Stimulated activated CD8-positive, alpha-beta memory T cell treated with anti-CD3 and anti-CD28 coated beads, Interleukin-15, amount 100 ng/mL, for 1 hour (primary cell): ENCODE measurements at places on chromosomes 13 and 19.

DNA sequence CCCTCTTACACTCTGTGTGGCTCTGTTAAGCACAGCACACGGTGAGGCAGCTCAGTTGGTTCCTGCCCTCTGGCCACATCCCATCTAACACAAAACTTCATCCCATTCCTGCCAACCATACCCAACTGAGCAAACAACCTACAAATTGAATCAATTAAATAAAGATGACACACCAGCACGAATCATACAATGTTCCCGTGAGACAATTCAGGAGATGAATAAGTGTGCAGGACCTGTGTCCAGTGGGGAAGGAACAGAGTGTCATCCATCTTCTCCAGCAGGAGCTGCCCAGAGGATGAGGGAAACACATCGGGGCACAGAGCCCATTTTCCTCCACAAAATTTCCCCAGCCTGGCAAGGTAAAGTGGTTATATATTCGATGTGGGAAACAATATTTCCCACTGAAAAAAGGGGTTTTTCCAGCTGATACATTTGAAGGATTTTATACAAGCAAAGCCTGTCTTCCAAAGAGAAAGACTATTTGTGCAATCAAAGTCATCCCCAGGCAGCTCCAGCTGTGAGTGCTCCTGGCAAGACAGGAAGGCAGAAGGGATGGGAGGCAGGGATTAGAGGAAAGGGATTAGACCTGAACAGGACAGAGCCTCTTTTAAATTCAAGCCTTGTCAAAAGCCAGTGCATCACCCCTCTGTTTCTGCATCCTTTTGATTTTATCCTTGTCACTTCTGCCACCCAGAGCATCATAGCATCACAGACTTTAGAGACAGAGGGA lies 240.2 kb downstream of the LHFPL6 start:
- no peak for DNase-seq

DNA sequence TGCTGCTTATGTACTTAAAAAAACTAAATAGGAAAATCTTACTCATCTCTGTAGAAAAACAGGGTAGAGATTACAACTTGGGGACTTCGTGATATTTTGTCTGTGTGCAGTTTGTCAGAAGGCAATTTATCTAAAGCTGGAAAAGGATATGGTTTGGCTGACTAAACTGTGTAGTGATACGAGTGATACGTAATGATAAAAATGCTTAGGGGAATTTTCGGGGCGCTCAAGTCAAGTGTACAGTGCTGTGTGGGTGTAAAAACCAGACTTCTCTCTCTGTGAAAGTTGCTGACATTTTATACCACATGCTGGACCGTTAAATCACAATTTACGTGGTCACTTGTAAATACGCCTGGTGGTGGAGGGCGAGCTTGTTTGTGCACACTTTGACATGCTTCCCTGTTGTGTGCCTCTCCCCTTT lies 221.7 kb downstream of the KCNRG start:
- no peak for DNase-seq

DNA sequence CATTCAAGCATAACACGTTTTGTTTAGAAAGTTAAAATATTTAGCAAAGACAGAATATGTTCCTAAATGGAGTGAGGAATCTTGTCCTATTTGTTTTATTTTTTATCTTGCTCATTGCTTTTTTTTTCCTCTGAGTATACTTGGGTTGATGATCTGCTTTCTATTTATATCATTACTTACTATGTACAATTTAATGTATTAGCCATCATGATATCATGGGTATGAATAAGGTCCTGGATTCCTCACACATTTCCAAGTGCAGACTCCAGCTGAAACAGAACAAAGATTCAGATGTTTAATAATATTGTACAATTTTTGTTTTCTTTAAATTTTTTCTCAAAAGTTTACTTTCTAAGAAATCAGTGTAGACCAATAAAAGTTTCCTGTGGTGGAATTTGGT lies 388.2 kb downstream of the GPC6 start:
- no peak for DNase-seq

- peak; percentile 76 for DNase-seq
These were observed 606 bp downstream of the ERCC1 start for GRCh38 chr19:45423033-45423588.

GRCh38 chr13:112605531-112605990 lies 17.6 kb upstream of the TUBGCP3 start:
- no peak for DNase-seq

GRCh38 chr19:7494416-7495098 lies 5.7 kb upstream of the PEX11G start:
- no peak for DNase-seq

DNA sequence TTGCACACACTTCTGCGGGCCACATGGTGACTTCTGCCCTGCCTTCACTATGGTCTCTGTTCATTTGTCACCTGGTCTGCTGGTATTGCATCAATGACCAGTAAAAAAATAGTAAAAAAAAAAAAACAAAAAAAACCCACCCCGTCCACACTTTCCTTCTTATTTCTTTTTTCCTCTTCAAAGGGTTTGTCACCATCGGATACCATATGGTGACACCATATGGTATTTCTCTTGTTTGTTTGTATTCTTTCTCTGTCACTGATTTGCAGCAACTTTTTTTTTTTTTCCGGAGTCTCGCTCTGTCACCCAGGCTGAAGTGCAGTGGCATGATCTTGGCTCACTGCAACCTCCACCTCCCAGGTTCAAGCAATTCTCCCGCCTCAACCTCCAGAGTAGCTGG lies 26.2 kb upstream of the OR7C2 start:
- no peak for DNase-seq

- DNase-seq: no peak
These were observed 66.6 kb downstream of the LACC1 start for GRCh38 chr13:43946281-43946680.

DNA sequence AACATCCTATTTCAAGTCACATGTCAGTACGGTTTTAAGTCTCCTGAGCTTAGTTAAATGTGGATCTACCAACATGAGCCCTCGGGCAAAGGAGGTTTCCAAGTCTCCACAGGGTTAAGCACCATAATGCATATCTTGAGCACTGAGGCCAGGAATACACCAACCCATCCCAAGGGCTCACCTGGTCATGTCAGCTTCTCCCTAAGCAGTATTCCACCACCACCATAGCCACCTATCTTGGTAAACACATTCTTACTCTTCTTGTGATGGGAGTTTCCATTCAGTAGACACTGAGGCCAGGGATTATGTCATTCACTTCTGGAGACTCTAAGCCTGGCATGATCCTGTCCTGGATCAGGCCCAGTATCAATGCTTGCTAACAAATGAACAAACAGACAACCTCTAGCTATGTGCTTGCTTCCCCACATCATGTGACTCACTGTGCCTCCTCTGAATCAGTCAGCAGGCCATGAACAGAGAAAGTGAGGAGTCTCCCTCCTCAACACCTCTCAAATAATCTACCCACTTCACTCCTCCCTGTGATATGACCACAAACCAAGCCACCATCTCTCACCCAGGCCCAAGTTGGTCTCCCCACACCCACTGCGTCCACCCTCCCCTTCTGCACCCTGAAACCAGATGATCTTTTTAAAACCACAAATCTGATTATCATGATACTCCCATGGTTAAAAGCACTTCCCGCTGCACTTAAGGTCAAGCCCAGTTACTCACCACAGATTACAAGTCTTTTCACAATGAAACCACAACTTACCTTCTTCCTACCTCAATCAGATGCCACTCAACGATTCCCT lies 5.8 kb downstream of the PEG3 start:
- no peak for DNase-seq

DNA sequence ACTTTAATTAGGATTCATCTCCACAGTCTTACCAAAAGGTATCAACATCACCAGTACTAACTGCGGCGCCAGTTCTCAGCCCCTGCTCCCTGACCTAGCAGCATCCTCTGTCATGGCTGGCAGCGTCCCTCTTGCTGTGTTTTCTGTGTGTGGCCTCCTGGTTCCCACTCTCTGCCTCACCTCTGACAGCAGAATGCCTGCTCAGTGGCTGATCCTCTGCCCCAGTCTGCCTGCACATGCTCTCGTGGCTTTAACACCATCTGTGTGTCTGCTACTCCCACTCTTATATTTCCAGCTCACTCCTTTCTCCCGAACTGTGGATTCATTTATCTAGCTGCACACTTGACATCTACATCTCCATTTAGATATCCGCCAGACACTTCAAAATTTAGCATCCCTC lies 341.5 kb downstream of the MTUS2 start:
- DNase-seq: no peak

- no peak for DNase-seq
These were observed 16.9 kb upstream of the ZNF254 start for GRCh38 chr19:24069905-24070657.

DNA sequence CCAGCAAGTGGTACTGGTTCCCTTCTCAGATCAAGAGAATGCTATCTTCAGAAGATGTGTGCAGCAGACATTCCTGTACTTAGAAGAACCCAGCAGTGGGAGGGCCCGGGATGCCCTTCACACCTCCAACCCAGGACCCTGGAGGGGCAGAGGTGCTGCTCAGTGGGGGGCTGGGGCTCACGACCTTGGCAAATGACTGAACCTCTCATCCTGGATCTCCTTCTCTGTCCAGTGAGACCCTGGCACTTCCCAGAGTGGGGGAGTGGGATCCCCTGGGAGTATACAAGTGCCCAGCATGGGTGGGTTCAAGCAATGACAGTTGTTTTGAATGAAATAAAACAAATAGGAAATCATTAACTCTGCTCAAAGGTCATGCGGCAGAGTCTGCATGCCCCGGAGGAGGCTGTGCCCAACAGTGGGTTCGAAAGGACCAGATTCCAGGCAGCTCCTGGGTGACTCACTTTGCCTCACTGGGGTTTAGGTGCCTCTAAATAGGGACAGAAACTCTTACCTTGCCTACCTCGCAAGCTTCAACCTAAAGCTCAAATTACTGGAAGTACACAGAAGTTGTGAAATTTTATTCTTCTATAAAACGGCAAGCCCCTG lies 26.9 kb downstream of the GGACT start:
- no peak for DNase-seq

DNA sequence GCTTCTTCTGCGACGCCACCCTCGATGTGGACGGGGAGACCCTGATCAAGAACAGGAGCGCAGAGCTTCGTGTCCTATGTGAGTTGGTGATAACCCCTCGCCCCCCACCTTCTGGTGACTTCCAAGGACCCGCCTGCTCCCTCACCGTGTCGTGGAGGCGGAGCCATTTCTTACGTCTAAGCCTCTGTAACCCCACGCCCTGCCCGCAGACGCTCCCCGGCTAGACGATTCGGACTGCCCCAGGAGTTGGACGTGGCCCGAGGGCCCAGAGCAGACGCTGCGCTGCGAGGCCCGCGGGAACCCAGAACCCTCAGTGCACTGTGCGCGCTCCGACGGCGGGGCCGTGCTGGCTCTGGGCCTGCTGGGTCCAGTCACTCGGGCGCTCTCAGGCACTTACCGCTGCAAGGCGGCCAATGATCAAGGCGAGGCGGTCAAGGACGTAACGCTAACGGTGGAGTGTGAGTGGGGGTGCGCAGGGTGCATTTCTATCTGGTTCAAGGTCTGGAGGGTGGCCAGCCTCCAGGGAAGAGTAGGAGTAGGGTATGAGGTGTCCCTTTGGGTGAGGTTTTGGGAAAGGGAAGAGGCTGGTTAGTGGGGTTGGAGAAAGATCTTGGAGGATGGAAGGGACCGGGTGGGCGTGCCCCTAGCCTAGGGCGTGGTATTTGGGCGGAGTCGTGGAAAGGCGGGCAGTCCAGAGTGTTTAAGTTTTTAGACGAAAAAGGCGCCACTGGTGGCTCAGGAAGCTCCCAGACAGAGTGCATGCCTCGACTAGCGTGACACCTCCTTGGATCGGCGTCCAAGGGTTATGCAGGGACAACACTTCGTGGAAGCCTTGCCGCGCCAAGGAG lies 3.3 kb downstream of the ICAM5 start:
- DNase-seq: no peak

DNA sequence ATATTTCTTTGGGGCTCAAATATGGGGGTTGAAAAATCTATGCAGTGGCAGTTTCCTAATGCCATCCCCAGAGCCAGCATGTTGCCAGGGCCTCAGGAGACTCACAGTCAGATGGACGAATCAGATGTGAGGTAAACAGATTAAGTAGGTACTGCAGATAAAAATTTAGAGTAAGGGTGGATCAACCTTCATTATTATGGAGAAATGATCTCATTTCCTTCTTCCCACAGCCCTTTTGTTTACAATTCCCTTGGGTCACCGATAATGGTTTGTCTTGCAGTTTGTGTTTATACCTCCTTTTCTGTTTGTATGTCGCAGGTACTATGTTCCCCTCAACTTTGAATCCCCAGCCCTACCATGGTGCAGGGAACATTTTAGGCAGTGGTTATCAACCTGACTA lies 20.0 kb downstream of the DIAPH3 start:
- DNase-seq: no peak

DNA sequence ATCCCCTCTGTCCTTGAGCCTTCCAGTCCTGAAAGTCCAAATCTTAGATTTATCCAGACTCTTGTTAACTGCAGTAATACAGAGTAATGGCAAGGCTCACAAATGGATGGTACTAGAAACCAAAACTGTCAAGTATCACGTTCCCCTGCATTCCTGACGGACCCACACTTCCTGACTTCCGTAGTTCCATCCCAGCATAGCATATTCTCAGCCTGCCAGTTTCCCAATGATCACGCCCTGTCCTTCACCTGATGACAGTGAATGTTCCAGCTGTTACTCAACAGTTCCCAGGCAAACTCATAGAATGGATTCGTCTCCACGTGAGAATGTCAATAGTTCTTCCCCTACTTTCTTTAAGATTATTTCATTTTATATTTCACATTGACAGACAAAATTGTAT lies 33.6 kb downstream of the SLC7A1 start:
- DNase-seq: no peak

DNA sequence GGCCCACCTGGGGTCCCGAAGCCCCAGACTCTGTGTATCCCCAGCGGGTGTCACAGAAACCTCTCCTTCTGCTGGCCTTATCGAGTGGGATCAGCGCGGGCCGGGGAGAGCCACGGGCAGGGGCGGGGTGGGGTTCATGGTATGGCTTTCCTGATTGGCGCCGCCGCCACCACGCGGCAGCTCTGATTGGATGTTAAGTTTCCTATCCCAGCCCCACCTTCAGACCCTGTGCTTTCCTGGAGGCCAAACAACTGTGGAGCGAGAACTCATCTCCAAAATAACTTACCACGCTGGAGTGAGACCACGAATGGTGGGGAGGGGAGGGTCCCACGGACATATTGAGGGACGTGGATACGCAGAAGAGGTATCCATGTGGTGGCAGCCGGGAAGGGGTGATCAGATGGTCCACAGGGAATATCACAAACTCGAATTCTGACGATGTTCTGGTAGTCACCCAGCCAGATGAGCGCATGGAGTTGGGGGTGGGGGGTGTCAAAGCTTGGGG lies 1.0 kb upstream of the ICAM5 start:
- no peak for DNase-seq

DNA sequence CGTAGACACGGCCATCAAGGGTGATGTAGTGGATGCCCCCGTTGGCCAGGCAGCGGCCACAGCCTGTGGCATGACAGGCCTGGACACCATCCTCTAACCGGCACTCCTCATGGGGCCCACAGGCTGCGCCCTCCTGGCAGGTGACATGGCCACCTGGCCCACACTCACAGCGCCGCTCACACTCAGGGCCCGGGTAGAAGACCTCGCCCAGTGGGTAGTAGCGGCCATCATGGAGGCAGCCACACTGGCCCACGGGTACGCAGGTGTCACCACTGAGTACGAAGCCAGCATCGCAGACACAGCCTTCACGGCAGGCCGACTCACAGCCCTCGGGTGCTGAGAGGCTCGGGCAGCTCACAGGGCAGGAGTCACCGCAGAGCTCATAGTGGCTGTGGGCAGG lies 27.2 kb upstream of the FBL start:
- DNase-seq: no peak
